AG08396 (cell line): ENCODE measurements at places on chromosomes 7 and 10.

DNA sequence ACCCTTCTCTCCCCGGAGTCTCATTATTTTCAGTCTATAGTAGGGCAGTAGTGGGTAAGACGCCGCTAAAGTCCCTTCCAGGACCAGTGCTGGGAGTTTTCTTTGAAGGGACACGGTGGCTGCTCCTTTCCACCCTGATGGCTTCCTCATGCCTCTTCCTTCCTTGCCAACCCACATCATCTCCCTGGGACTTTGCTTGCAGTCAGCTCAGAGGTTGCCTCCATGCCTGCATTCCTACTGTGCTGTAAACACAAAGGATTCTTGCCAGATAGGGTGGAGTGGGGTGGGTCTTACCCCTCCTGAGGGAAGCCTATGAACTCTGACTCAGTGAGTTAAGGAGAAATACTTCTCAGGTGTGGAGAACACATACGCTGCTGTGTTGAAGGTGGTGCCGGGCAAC is 59.9 kb upstream of the IGFBP3 start:
- no peak for DNase-seq

- no peak for DNase-seq
Observed at GRCh38 chr7:71480791-71481190, 348.8 kb downstream of the GALNT17 start.

DNA sequence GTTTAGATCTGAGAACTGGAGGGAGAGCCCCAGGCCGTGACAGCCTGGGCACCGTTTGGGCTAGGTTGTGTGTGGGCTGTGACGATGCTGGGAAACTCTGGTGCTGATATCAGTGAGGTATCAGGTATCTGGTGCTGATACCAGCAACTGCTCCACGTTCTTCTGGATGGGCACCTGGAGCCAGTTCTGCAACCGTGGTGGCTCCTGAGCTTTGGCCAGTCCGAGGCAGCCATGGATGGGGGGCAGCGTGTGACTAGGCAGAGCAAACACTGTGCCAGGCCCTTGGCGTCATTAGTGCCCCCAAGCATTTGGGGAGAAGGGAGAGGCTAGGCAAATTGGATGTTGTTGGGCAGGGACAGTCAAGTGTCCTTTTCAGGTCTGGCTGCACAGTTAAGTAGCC is 57.9 kb downstream of the ZNF467 start:
- DNase-seq = no peak

DNA sequence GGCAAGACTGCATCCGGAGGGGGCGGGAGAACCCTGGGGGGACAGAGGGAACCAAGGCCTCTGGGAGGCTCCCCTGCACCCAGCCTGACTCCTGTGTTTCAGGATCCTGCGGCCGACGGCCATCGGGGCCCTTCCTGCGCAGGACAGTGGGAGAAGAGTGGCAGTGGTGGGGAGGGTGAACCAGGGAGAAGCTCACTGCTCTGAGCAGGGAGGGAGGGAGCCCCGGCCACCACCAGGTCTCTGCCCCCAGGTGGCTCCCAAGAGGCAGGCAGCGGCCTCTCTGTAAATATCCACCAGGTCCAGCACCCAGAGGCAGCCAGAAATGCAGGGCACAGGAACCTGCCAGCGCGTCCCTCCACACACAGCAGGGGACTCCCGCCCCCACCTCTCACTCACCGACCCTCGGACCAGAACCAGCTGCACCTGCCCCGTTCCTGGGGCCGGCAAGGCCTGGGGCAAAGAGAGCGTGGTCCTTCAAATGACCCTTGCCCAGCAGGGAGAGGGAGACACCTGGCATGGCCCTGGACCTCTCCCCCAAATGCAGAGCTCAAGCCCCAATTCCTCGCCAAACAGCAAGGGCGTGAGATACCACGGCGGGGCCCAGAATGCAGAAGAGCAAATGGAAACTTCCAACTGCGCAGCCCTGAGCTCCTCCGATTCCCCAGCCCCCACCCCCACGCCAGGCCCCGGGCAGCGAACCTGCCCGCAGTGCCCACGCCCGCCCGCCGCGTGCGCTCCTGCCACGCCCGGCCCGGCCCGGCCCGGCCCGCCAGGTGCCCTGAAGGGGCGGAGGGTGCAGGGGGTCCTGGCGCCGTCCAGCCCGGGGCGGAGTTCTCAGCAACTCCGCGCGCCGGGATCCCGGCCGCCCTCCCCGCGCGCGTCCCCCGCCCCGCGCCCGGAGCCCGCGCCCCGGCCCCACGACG is 805 bp downstream of the RASGEF1A start:
- DNase-seq = peak; percentile 41

GRCh38 chr7:47720141-47720906 is 138.4 kb upstream of the TNS3 start:
- peak; percentile 49 for DNase-seq

GRCh38 chr10:26361351-26361750 is 76.8 kb upstream of the APBB1IP start:
- DNase-seq = no peak

DNA sequence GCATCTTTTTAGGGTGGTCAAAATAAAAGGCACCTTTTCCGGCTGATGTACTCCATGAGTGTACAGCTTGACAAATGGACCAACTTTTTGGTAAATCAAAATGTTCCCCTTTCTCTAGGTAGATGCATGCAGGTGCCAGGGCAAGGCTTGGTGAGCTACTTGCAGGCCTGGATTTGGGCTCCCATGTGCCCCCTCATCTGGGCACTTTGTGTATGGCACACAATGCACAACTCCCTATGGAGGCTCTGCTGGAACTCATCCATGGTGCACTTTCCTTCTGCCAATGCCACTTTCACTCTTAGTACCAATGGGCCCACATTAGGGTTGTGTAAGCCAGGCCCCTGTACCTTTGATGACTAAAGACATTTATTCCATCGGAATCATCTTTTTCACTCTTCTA is 300.8 kb downstream of the SDHAF3 start:
- no peak for DNase-seq

DNA sequence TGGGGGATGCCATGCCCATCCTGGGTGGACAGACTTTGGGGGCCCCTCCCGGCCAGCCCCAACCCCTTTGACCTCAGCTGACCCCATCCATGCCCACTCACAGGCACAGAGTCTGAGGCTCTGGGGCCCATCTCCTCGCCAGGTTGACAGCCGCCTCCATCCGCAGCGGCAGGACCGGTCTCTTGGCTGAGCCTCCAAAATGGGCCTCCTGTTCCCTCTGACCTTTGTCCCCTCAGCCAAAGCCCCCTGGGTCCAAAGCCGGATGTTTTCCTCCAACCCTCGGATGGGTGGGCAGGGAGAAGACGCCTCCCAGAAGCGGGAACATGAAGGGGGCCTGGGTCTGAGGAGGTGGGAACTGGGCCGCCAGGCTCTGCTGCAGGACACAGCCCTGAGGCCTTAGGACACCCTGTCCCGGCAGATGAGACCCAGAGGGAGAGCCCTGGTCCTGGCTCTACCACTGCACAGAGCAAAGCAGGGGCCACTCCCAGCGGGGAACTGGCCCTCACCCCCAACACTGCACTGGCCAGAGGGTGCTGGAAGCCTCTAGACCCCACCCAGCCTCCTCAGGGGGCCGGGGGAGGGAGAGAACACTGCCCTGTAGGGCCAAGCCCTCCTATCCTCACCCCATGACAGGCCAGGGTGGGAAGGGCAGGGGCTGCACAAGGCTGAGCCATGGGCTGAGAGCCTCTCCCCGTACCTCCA is 12.6 kb downstream of the PDGFA start:
- DNase-seq = no peak

DNA sequence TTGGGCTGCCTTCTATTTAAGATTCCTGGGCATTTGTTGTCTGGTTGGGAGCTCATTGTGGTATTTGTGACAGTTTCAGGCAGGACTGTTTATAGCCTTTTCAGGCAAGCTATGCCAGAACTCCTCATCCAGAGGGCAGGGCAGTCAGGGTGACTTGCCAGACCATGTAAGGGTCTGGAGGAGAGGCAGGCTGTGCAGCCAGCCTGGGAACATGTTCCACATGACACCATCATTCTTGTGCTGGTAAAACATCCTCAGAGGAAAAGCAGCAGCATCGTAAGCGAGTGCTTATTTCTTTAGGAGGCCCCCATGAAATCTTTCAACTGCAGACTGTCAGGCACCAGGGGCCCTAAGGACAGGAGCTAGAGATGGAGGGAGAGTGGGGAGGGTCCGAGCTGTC is 44.0 kb upstream of the SORBS1 start:
- DNase-seq = no peak

DNA sequence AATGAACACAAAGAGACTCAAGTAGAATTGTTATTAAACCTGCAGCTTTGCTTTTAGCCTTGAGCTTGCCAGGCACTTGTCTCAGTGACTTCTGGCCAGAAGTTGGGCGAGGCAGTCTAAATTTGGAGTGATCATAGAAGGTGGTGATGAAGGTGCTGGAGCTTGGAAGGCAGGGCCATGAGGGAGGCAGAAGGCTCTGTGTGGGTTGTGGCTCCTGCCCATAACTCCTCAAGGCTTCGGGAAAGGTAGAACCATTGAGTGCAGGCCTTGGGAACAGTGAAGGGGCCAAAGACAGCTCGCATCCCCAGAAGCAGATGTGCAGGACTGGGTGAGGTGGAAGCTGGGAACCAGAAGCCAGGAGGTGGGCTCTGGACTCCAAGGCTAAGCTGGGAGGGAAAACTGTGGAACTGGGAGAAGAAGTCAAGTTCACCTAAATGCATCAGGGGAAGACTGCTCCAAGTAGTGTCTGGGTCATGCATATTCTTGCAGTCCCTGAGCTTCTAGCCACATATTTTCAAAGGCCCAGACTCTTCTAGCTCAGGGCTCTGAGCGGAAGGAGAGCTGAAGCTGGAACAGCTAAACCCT is 111.1 kb upstream of the HABP2 start:
- no peak for DNase-seq

DNA sequence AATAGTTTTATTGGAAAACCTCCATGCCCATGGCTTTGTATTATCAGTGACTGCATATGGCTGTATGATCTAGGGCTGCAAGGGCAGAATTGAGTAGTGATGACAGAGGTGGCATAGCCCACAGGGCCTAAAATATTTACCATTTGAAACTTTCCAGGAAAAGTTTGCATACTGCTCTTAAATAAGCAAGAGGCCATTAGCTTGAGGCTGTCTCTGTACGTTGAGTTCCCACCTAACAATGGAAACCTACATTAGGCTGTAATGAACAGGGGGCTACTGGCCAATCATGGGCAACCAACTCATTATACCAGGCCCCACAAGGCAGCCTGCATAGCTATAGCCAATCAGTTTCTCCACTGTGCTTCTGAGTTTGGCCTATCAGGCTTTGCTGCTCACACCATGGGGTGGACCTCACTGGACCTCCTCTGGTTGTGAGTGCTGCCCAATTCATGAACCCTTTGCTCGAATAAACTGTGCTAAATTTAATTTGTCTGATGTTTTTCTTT is 673 bp upstream of the ST8SIA6 start:
- DNase-seq = no peak

DNA sequence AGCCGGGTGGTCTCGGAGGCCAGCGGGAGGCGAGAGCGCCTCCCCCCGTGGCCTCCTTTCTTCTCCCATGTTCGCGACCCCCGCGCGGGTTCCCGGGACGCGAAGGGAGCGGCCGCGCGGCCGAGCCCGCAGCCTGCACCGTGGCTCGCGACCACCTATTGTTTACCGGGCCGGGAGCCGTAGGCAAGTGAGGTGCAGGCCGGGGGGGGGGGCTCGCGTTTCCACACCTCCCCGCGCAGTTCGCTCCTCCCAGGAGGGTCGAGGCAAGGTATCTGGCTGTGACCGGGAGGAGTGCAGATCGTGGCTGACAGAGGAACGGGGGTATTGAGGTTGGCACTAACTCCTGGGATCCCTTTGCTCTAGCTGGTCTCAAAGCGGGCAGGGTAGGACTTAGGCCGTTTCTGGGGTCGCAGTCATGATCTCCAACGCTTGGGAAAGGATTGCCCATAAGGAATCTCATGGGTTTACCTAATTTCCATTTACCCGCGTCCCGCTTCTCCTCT is 734 bp downstream of the PTPN12 start:
- peak; percentile 37 for DNase-seq

GRCh38 chr10:110827875-110828274 is 43.9 kb upstream of the PDCD4 start:
- no peak for DNase-seq

DNA sequence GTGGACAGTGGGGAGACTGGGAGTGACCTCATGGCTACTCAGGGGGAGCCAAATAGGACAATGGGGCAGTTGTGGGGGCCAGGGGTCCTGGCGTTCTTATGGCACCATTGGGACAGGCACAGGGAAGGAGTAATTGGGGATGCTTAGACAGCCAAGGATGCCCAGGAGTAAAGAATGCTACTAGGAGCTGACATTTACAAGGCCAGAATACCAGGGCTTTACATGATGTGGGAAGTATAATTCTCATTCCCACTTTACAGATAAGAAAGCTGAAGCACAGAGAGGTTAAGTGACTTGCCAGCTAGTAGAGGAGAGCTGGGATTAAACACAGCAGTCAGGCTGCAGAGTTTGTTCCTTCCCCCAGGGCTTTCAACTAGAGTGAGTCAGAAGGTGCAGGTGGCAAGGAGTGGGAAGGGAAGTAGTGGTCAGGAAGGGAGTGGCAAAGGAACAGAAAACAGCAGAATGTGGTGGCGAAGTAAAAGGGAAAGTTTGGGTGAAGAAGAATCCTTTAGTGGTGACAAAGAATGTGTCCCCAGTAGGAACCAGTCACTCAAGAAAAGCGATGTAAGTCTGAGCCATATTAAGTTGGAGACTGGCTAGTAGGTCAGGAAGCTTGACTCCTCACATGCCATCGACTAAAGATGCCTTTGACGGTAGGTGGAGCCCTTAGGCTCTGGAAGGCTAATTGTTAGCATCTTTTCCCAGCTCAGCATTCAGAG is 32.8 kb downstream of the CPVL start:
- no peak for DNase-seq

DNA sequence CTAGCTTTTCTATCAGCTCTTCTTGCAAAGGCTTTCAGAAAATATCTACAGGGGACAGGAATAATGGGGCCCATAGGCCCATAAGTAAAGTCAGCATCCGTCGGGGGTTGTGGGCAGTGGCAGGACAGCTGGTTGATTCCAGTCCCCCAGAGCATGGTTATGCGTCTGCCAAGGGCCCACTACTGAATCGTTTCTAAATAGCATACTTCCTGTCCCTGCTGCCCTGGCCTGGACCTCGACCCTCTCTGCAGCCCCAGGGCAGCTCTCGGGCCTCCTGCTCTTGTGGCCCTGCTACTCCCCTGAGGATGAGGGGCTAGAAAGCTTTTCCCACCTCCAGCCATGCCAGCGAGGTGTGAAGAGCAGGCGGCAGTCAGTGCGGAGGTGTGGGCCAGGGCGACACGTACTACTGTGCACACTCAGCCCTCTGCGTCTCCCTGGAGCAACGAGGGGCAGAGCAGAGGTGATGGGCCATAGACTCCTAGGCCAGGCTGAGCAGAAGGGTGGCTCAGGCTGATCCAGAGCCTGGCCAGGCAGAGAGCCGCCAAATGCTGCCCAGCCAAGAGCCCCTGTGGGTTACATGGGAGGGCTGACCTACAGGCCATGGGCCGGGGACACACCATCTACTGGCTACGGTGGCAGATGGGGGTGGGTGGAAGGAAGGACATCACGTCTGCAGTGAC is 4.7 kb upstream of the OPN4 start:
- no peak for DNase-seq

GRCh38 chr7:155580367-155580766 is 34.0 kb upstream of the CNPY1 start:
- no peak for DNase-seq
